ENCODE measurements at places on chromosomes 5 and 9. TPM values are rescaled to one million over a fixed set of nuclear protein-coding genes. Genes with fewer than 3 reads are reported as not detected.

RBM18 gene
- 24.9 TPM for total RNA-seq

TNC gene
- 0.98 TPM for total RNA-seq

PRUNE2 gene
- 0.50 TPM for total RNA-seq

FOXI1 gene
- total RNA-seq = not detected

KLF4 gene
- 1.0 TPM for total RNA-seq

ZFP2 gene
- total RNA-seq = 0.33 TPM

DNA sequence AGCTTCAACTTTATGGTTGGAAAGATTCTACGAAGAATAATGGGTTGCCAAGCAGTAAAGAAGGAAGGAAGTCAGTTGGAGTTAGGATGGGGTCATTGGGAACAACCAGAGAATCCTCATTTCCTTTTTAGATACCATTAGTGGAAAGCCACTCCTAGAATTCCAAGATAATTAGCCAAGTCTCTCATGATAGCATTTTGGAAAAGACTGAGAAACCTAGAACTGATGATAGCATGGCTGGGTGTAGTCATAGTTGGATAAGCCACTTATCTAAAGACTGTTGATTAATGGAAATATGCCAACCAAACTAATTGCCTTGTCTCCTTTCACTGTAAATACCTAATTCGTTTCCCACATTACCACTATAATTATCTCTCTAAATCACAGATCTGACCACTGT lies 377.0 kb downstream of the GLIS3 start:
- H3K27me3 ChIP-seq = no peaks in the 10 kb centered on the region
- H3K4me3 ChIP-seq = no peak overlapping the region
- DNase-seq = no peak

GRCh38 chr9:116360016-116360415 lies 206.4 kb downstream of the PAPPA start:
- DNase-seq = no peak
- H3K4me3 ChIP-seq = no peak overlapping the region
- no peaks in the 10 kb centered on the region for H3K4me1 ChIP-seq
- H3K27me3 ChIP-seq = no peaks in the 10 kb centered on the region

DNA sequence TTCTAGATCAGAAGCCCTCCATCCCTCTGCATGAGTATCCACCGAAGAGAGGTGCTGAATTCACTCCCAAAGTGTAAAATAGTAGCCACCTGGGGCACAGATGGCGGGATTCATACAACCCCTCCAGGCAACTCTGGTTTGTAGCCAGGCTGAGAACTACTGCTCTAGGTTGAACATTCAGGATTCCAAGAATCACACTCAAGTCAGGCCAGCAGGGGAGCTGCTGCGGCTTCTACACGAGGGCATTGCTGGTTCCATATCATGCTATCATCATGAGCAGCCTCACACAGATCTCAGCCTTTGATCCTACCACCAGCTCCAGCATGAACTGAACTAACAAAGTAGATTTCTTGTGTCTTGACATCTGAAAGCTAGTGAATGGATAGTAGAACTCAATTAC lies 367.9 kb downstream of the DIRAS2 start:
- no peak for DNase-seq
- H3K27me3 ChIP-seq = peaks cover 25% of the 10 kb centered on the region
- no peak overlapping the region for H3K4me3 ChIP-seq
- H3K27ac ChIP-seq = no peak overlapping the region
- H3K4me1 ChIP-seq = no peaks in the 10 kb centered on the region
- H3K36me3 ChIP-seq = no peaks in the 10 kb centered on the region

GRCh38 chr5:88948746-88949600 lies 66.0 kb upstream of the MEF2C start:
- DNase-seq = no peak
- H3K27me3 ChIP-seq = no peaks in the 10 kb centered on the region
- no peaks in the 10 kb centered on the region for H3K4me1 ChIP-seq
- no peak overlapping the region for H3K27ac ChIP-seq
- no peaks in the 10 kb centered on the region for H3K36me3 ChIP-seq

- no peak overlapping the region for H3K27ac ChIP-seq
- H3K4me3 ChIP-seq = no peak overlapping the region
- H3K27me3 ChIP-seq = no peaks in the 10 kb centered on the region
Observed at GRCh38 chr5:99247346-99247745, 318.5 kb upstream of the CHD1 start.

Measured in activated CD4-positive, alpha-beta T cell treated with anti-CD3 and anti-CD28 coated beads, Interleukin-2, amount 10 ng/mL, durations not matched to agents 24 days and 14 days (primary cell).